ENCODE measurements at places on chromosomes 1 and 21.
A peak's percentile ranks its signal among the peaks of the same experiment; 100 is the strongest.

DNA sequence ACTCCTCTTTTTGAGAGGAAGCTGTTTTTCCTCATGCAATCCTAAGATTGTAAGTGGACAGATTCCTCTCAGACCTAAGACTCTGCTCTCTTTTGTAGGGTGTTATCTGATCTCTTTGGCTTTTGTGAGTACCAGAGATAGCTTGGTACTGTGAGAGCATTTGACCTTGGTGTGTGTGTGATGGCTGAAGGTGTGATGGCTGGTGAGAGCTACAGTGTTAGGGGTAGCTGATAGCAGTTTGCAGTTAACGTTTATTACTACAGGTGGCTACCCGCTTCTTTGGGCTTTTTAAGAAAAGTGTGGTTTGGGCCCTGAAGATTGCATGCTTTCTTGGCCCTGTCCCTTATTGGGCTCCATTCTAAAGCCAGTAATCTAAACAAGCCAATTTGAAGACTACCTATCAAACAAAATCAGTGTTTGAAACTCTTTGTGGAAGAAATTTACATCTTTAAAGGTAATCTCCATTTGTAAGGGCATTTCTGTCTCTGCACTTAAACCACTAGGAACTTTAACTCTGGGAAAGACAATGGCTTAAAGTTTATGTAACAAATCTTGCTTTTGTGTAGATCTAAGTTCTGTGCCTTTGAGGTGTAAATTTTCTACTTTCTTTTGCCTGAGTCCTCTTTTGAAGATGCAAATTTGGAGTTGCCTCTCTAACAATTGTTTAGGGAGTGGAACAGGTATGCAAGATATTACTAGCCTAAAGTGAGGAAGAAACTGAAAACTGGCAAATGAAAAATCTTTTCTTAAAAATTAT is 85.3 kb upstream of the SERBP1 start:
- H3K27ac ChIP-seq: no peak overlapping the region
- DNase-seq: no peak
- no peak overlapping the region for H3K4me3 ChIP-seq
- H3K4me1 ChIP-seq: no peaks in the 10 kb centered on the region
- no peaks in the 10 kb centered on the region for H3K27me3 ChIP-seq

DNA sequence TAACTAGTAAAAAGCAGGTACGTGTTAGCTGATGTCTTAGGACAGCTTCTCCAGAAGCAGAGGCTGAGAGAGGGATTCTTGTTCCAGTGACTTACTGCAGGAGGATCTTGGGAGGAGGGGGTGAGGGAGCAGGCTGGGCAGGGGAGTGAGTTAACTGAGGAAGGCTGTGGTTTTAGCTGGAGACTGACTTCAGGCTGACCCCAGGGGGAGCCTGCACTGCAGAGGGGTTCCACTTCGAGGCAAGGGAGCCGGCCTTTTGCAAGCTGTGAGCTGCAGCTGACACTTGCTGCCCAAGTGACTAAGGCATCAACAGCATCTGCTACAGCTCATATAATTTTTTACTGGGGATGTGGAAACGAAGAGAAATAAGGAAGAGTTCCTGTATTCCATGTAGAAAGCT is 50.4 kb upstream of the SOD1 start:
- H3K27me3 ChIP-seq: peaks cover 2% of the 10 kb centered on the region
- peaks cover 2% of the 10 kb centered on the region for H3K4me1 ChIP-seq
- H3K4me3 ChIP-seq: no peak overlapping the region
- no peak for DNase-seq
- no peaks in the 10 kb centered on the region for H3K36me3 ChIP-seq

DNA sequence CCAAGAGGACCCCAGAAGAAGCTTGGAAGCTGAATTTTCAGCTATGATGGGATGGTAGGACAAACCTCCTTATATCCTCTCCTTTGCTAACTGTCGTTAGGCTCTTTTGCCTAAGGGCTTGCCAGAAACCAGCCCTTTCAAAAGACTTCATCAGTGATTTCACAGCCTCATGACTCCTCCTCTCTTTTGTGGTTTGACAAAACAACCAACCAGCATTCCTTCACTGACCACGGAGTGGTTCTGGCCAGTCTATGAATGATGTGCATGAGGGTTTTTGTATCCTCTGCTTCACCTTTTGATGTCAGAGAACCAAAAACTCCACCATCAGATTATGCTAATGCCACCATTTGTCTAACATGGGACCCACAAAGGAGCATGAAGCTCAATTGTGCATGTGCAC is 116.9 kb upstream of the COA6 start:
- no peaks in the 10 kb centered on the region for H3K4me1 ChIP-seq
- no peak overlapping the region for H3K4me3 ChIP-seq
- H3K27ac ChIP-seq: no peak overlapping the region

DNA sequence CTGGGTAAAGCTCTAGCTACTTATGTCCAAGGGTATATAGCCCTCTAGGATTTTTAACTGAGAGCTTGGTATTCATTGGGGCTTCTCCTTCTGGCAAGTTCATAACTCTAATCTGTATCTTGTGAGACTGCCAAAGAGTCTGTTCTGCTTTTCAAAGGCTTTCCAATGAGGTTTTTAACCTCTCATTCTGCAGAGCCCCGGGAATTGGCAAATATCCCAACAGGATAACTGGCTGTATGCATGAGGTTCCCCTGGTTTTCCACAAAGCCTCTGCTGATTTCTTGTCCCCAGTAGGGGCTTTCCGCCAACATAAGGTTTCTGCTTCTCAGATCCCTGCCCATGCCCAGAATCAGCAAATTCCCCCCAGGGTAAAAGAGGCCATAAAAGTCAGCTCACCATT is 40.9 kb downstream of the RPL5 start:
- no peaks in the 10 kb centered on the region for H3K4me1 ChIP-seq
- H3K4me3 ChIP-seq: no peak overlapping the region
- DNase-seq: no peak
- H3K36me3 ChIP-seq: peaks cover 12% of the 10 kb centered on the region

- DNase-seq: no peak
- H3K4me1 ChIP-seq: peaks cover 36% of the 10 kb centered on the region
- peak overlapping the region; percentile 41 for H3K4me3 ChIP-seq
Measured at GRCh38 chr21:34885626-34886239, 163.4 kb downstream of the RUNX1 start.

DNA sequence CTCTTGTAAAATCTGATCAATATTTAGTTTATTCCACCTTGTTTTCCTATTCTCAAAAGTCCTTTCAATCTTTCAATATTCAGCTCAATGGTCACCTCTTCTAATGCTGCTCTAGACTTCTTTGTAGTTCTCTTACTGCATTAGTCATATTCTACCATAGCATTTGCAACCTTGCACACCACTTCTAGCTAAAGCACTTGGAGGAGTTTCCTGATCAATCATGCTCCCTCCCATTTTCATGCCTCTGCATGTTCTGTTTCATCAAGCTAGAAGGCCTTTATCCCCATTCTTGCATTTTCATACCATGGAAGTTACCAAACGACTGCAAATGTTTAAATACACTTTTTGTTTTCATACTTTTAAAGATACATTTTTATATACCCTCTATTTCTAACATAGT is 72.1 kb downstream of the SLC5A9 start:
- no peak overlapping the region for H3K27ac ChIP-seq
- no peaks in the 10 kb centered on the region for H3K27me3 ChIP-seq
- DNase-seq: no peak
- H3K36me3 ChIP-seq: no peaks in the 10 kb centered on the region
- H3K4me1 ChIP-seq: no peaks in the 10 kb centered on the region

- H3K27me3 ChIP-seq: no peaks in the 10 kb centered on the region
- H3K4me3 ChIP-seq: no peak overlapping the region
- H3K4me1 ChIP-seq: peaks cover 39% of the 10 kb centered on the region
Measured at GRCh38 chr1:54471588-54471987, 65.4 kb upstream of the SSBP3 start.

Data from natural killer cell (primary cell).